BJ (cell line): ENCODE measurements at places on chromosomes 6 and 20. TPM values are rescaled to one million over a fixed set of nuclear protein-coding genes. Genes with fewer than 3 reads are reported as not detected.

SMOC2 gene
- polyA plus RNA-seq = not detected in 2 replicates

MYMX gene
- polyA plus RNA-seq = not detected in 2 replicates

ASIP gene
- polyA plus RNA-seq = not detected in 2 replicates

HTR1E gene
- not detected in 2 replicates for polyA plus RNA-seq

GLP1R gene
- not detected in 2 replicates for polyA plus RNA-seq

KIF25 gene
- not detected in 2 replicates for polyA plus RNA-seq

EEF1A2 gene
- 8.3 and 9.4 TPM in 2 replicates for polyA plus RNA-seq

BPIFB1 gene
- not detected in 2 replicates for polyA plus RNA-seq

- DNase-seq = peak; percentile 14
These were observed 5.0 kb downstream of the BEND6 start for GRCh38 chr6:56959938-56960337.

DNA sequence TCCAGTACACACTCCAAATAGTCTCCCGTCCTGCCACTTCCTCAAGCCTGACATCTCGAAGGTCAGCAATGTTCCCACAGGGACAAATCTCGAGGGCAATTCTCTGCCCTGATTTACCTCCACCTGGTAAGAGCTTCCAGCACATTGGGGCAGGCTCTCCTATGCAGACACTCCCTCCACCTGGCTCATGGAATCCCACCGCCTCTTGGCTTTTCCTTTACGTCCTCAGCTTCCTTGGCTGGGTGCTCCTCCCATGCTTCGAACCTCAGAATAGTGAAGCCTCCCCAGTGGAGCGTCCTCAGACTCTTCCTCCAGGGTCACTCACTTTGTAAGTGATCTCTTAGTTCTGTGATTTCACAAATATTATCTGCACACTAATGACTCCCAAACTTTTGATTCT is 205.2 kb upstream of the ECI2 start:
- DNase-seq = no peak

DNA sequence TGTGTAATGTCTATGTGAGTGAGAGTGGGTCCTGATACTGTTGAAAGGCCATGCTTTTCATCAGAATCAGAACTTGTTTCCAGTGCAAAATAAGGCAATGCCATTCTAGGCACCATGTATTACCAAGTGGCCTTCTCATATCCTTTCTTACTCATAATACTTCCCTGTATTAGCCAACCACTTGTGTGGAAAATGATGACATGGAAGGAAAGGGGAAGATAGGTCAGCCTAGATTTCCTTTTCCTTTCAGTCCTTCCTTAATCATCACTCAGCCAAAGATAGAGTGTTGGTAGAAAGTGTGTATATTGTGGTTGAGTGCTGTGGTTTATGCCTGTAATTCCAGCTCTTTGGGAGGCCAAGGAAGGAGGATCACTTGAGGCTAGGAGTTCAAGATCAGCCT is 158.6 kb upstream of the PREP start:
- DNase-seq = no peak

GRCh38 chr20:50777373-50777772 is 17.5 kb upstream of the BCAS4 start:
- DNase-seq = no peak

GRCh38 chr6:65671922-65672321 is 35.1 kb downstream of the EYS start:
- no peak for DNase-seq

- no peak for DNase-seq
These were observed 143.2 kb downstream of the PREX1 start for GRCh38 chr20:48684501-48685041.

DNA sequence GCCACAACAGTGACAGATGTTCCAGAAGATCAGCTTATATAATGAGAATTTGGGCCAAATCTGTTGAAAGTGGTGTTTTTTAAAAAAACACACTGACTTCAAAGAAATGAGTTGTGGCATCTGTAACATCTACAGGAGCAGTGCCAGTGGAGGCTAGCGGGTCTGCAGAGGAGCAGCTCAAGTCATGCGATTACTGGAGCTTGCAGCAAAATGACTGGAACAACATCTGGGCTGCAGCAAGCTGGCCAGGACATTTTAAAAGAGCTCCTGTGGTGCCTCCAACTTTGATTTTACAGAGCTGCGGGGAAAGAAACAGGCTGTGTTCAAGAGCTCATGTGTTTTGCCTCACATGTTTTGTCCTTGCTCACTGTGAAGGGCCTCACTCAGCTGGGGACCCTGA is 57.2 kb downstream of the TBX18 start:
- DNase-seq = no peak

DNA sequence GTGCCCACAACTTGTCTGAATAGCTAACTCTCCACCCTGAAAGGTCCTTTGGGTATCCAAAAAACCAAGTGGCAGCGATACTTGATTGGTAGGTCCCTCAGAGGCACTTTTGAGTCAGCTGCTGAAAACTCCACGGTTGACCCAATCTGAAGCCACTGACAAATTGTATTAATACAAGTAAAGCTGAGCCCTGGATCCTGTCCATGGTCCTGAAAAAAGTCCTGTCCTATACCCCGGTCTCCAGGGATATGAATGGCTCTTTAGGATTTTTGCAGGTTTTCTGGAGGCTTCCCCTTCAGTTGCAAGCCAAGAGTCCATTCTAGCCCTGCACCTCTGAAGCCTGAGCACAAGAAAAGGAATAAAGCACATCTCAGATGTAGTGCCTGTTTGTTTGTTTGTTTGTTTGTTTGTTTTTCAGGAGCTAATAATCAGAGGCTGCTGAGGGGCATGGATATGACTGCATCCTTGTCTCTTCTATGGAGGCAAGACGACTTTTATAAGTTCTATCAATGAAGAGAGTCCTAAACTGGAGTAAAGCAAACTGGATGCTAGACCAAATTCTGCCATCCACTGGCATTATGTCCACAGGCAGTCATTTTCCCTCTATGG is 1.7 kb upstream of the SLC12A5 start:
- no peak for DNase-seq

DNA sequence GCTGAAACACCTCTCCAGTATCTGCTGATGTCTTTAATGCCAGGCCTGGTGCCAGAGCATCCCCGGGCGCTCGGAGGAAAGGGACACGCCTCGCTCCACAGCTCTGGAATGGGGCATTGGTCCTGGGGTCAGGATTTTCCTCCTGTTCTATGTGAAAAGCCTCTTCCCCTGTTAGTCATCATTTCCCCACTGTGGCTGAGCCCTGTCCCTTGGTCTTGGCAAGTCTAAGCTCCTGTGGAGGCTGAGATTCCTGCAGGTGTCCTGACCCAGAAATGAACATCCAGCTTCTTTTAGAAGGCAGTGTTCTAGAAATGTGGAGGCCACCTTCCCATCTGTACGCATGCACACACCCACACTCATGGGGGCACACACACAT is 19.4 kb downstream of the SYNDIG1 start:
- DNase-seq = no peak

DNA sequence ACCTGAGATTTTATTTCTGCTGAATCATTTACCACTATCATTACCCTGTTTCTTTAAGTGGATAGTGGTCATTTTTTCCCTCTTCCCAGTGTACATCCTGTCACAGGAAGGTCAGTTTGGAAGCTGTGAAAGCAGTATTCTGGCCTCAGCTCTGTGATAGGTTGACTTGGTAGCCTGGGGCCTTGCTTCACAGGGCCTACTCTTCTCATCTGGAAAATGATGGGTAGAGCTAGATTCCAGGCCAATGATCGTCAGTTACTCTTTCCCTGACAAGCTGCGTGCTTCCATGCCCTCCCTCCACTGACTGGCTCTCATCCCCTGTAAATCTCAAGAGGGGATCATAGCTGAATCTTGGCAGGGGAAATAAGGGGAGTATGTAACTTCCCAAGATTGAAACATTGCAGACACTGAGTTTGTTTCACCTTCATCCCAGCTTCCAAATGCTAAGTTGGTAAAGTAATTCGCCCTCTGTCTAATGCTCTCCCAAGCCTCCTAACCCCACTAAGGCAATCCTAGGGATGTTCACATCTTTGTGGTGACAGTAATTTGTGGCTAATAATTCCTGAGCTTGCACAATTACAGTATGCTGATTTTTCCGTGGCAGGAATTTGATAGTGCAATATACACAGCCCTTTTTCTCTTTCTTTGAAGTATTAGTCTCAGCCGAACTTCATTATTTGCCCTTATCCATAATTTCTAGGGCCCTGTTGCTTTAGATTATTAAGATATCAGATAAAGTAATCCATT is 51.2 kb downstream of the VAPB start:
- DNase-seq = no peak

- DNase-seq = peak; percentile 32
These were observed 170.3 kb upstream of the AHI1 start for GRCh38 chr6:135667691-135668455.

DNA sequence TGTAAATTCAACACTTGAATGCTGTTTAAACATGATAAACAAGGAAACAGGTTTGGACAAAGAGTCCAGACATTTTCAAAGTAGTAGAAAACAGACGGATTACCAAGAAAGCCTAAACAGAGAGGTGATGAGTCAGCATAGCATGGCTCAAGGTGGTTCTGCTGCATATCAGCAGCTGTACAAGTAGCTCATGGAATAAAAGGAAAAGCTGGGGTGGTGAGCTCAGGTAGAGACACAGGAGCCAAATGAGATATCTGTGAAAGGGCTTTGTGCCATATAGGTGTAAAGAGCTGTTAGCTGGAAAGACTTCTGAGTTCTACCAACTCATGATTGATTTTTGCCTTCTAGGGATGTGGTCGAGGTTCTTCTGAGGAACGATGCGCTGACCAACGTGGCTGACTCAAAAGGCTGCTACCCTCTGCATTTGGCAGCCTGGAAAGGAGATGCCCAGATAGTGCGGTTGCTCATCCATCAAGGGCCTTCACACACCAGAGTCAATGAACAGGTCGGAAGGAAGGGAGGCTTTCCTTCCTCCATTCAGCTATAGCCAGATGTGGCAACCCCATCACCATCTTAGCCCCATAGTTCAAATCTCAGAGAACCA is 80.7 kb downstream of the ANKS1A start:
- no peak for DNase-seq
